ENCODE measurements at places on chromosomes 3 and 15. TPM values are rescaled to one million over a fixed set of nuclear protein-coding genes. Genes with fewer than 3 reads are reported as not detected.

DNA sequence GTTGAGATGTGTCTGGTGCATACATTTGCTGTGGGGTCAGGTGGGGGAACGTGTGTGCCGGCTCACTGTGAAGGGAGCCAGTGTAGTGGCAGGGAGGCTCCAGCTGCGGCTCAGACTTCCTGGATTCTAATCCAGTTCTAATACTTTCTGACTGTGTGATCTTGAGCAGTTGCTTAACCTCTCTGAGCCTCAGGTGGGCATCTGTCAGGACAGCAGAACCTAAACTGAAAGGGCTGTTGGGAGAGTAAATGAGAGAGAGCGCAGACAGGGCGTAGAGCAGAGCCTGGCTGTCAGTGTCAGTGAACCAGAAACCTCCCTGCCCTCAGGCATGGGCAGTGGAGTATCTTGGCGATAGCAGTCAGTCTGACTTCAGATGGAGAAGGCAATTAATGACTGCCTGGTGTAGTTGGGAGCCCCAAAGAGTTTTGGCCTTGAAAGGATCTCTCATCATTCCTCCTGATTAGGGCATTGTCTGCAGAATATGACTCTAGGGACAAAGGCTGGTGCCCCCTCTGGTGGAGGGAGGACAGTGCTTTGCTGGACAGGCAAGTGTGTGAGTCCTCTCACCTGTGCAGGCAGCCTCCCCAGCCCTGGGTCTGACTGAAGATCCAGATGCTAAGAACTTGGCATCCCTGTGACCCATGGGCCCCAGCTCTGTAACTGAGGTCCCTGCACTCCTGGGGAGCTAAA, 9.6 kb downstream of the KBTBD13 start:
- no peak for DNase-seq

DNA sequence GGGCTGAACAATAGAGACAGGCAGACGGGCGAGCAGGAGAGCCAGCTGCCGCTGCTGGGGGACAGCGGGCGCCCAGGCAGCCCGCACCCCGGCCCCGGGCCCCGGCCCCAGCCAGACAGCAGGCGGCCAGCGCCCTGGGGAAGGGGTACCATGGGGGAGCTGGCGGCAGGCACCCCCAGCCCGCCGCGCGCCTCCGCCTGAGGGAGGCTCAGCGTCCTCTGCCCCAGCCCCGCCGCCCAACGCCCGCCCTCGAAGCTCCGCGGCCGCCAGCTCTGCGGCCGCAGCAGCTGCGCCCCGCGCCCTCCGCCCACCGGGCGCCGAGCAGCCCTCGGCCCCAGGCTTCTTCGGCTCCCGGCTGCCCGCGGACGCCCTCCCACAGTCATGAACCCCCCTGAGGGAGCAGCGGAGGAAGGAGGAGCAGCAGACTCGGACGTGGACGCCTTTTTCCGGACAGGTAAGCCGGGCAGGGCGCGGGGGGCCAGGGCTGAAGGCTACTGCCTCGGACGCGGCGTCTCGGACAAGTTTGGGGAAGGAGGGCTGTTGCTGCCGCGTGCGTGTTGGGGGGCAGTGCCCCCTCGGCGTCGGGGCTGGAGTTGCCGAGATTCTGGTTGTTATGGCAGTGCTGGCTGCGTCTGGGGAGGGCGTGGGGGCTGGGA, 41.6 kb upstream of the ROPN1 start:
- DNase-seq = no peak

DNA sequence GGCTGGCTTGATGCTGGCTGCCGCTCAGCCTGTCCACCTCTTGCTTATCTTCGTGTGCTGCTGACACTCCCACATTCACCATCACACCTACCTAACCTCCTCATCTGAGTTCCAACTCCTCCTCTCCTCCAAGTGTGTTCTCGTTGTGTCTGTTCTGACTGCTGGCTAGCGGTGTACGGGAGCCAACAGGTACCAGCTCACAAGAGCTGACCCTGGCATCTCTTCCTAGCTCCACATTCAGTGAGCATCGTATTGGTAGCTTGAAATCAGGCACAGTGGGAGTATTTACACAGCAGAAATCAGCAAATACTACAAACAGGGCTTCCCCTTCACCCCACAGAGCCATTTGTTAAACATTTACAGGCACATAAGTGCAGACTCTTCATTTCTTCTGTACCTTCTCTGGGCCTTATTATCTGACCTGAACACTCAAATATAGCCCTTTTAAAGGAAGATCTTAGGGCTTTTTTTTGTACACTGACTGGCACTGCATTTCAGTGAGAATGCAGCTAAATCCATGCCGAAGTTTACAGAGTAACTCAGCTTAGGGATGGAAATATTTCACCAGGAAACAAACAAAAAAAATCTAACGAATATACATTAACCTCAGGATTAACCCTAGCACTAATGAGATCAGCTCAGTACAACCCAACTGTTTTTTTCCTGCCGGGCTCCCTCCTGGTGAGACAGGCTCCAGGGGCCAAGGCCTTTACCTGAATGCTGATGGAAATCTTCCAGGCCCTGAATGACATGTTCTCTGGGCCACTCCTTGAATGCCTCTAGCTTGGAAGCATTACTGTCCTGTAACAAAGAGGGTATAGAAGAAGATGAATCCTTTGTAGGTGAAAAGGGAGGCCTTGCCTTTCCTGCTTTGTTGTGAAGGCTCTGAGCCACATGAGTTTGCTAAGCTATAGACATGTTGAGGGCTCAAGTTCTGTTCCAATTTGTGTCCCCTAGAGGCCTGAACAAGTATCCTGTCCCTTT, 150.5 kb upstream of the LPP start:
- DNase-seq = no peak

GRCh38 chr3:38268087-38268486, 2.5 kb downstream of the SLC22A13 start:
- no peak for DNase-seq

GRCh38 chr3:4139462-4140140, 163.6 kb upstream of the SETMAR start:
- no peak for DNase-seq

GRCh38 chr15:67105065-67105951, 39.9 kb downstream of the SMAD3 start:
- DNase-seq = no peak

GRCh38 chr3:23662079-23662617, 143.6 kb upstream of the UBE2E1 start:
- DNase-seq = no peak

- no peak for DNase-seq
Measured at GRCh38 chr3:5348229-5348902, 160.9 kb downstream of the EDEM1 start.

DNA sequence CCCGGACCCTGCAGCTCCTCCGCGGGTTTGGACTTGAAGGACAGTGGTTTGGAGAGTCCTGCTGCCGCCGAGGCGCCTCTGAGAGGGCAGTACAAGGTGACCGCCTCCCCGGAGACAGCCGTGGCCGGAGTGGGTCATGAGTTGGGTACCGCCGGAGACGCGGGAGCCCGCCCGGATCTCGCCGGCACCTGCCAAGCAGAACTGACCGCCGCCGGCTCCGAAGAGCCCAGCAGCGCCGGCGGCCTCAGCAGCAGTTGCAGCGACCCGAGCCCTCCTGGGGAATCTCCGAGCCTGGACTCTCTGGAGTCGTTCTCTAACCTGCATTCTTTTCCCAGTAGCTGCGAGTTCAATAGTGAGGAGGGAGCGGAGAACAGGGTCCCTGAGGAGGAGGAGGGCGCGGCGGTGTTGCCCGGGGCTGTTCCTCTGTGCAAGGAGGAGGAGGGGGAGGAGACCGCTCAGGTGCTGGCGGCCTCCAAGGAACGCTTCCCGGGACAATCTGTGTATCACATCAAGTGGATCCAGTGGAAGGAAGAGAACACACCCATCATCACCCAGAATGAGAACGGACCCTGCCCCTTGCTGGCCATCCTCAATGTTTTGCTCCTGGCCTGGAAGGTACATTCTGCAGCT, 634 bp downstream of the MINDY2 start:
- DNase-seq = no peak

DNA sequence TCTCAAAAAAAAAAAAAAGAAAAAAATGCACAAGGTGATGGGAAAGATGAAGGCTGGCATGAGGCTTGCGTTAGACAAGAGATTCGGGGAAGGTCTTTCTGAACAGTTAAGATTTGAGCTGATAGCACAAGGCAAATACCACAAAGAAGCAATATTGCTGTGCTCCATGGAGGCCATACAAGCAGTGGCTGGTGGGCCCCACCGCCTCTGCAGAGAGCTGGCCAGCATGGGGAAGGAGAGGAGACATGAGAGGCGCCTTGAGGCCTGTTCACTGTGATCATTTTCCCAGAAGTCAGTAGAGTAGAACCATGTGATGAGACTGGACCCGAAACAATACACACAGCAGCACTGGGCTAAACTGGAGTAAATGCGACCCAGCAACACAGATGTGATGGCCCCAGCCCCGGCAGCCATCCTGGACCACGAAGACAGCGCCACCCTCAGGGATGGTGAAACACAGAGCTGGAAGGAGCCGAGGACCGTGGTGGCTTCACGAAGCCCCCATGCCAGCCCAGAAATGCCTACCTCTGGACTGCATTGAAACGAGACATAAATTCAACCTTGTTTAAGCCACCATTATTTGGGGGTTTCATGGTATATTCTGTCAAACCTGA, 5.5 kb downstream of the XXYLT1 start:
- no peak for DNase-seq

DNA sequence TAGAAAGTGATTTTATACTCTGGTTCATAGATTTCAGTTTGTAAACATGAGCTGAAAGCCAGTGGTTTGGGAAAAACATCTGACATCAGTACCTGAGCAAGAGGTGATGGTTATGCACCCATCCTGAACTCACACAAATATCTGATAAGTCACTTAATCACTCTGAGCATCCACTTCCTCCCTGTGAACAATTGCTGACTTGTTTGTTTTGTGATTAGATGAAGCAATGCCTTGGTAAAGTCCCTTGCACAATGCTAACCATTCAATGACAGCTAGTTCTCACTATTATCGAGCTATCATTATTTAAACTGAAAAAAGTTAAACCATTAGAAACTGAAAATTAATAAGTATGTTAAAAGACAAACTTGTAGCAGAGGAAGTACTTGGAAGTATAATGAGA, 303.0 kb downstream of the PLOD2 start:
- DNase-seq = no peak

- no peak for DNase-seq
Measured at GRCh38 chr15:42042602-42043400, 22.0 kb upstream of the PLA2G4E start.

DNA sequence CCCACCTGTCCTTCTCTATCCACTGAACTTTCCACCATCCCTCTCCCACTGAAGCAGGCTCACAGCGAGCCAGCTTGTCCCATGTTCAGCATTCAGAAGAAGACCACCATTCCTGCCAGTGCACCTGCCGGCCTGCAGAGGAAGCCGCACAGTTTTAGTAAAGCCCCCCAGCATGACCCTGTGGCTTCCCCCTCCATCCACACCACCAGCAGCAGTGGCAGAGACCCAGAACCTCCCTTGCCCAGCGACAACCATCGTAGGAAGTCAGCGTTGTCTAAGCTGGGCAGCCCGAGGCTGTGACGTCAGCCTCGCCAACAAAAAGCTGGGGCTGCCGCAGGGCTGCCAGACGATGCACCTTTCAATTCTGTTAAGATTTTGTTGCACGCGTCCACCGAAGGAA, 66.6 kb upstream of the TAMM41 start:
- no peak for DNase-seq

- no peak for DNase-seq
Measured at GRCh38 chr15:99154271-99154670, 49.4 kb downstream of the SYNM start.

GRCh38 chr3:52379610-52380009, 63.5 kb downstream of the DNAH1 start:
- DNase-seq = no peak

- no peak for DNase-seq
Measured at GRCh38 chr3:71979175-71979574, 194.2 kb upstream of the PROK2 start.

GRCh38 chr15:56798639-56799038, 65.3 kb upstream of the ZNF280D start:
- DNase-seq = no peak

- no peak for DNase-seq
Measured at GRCh38 chr3:25719321-25719720, 54.6 kb upstream of the TOP2B start.

GRCh38 chr3:15977598-15978232, 179.9 kb upstream of the ANKRD28 start:
- no peak for DNase-seq

DNA sequence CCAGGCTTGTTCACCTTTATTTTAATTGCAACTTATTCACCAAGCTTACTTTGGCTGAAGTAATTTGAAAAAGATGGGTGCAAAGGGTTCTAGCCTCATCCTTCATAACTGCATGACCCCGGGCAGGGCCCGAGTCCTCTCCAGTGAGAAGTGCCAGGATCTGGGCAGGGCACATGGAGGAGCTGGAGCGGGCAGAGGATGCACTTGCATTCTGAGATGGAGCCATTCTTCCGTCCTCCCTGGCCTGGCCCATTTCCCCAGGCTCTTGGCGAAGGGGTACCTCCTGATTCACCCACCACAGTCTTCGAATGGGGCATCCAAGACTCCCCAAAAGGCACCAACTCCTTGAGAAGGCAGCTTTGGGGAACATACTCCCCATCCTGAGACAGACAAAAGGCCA, 22.5 kb upstream of the PLXND1 start:
- no peak for DNase-seq

- DNase-seq = no peak
Measured at GRCh38 chr15:65333856-65334255, 29.4 kb downstream of the RNU5B-1 start.

- no peak for DNase-seq
Measured at GRCh38 chr15:66862111-66862939, 160.3 kb downstream of the SMAD6 start.

GRCh38 chr15:99168601-99169580, 64.0 kb downstream of the SYNM start:
- DNase-seq = no peak

GRCh38 chr15:42759093-42759492, 22.2 kb upstream of the CDAN1 start:
- DNase-seq = no peak

- DNase-seq = no peak
Measured at GRCh38 chr15:75921732-75922703, 18.3 kb downstream of the FBXO22 start.

- DNase-seq = no peak
Measured at GRCh38 chr3:23431764-23432163, 228.6 kb downstream of the UBE2E2 start.

GRCh38 chr15:63484433-63485186, 19.8 kb upstream of the USP3 start:
- DNase-seq = no peak

- DNase-seq = no peak
Measured at GRCh38 chr15:77698481-77698880, 65.8 kb upstream of the LINGO1 start.

Gene ERC2
- 2.7 TPM for polyA plus RNA-seq

Gene UNC13C
- 9.4 TPM for polyA plus RNA-seq

Gene FOXB1
- polyA plus RNA-seq = 0.10 TPM

Gene CELF6
- polyA plus RNA-seq = 3.9 TPM

Gene SLC25A26
- polyA plus RNA-seq = 31.9 TPM

Gene IQCF5
- polyA plus RNA-seq = not detected

Gene GOLGA8S
- 1.3 TPM for polyA plus RNA-seq

Gene SLC9A9
- 8.0 TPM for polyA plus RNA-seq

Gene PLSCR5
- not detected for polyA plus RNA-seq

Gene KLF13
- polyA plus RNA-seq = 80.1 TPM

Gene C3orf80
- 0.34 TPM for polyA plus RNA-seq

Measured in right renal pelvis (tissue), 4 donors.